LHCN-M2 (cell line): ENCODE measurements at places on chromosomes 7 and 10. TPM values are rescaled to one million over a fixed set of nuclear protein-coding genes. Genes with fewer than 3 reads are reported as not detected.

DNA sequence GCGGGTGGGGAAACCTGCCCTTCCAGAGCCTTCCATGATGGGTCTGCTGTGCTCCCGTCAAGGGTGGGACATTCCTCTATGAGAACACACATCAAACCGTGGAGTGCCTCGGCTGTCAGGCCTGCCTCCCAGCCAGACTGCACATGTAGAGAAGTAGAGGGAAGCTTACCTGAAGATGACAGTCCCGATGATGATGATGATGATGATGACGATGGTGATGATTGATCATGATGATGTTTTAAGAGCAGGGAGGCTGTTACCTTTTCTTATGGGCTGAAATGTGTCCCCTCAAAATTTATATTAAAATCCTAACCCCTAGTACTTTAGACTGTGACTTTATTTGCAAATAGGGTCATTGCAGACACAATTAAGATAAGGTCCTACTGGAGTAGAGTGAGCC lies 76.1 kb upstream of the ANLN start:
- no peak for DNase-seq

The ZNF22 gene
- total RNA-seq = 21.8 and 23.5 TPM in 2 replicates

The OPN1SW gene
- 1.7 and 2.1 TPM in 2 replicates for total RNA-seq

DNA sequence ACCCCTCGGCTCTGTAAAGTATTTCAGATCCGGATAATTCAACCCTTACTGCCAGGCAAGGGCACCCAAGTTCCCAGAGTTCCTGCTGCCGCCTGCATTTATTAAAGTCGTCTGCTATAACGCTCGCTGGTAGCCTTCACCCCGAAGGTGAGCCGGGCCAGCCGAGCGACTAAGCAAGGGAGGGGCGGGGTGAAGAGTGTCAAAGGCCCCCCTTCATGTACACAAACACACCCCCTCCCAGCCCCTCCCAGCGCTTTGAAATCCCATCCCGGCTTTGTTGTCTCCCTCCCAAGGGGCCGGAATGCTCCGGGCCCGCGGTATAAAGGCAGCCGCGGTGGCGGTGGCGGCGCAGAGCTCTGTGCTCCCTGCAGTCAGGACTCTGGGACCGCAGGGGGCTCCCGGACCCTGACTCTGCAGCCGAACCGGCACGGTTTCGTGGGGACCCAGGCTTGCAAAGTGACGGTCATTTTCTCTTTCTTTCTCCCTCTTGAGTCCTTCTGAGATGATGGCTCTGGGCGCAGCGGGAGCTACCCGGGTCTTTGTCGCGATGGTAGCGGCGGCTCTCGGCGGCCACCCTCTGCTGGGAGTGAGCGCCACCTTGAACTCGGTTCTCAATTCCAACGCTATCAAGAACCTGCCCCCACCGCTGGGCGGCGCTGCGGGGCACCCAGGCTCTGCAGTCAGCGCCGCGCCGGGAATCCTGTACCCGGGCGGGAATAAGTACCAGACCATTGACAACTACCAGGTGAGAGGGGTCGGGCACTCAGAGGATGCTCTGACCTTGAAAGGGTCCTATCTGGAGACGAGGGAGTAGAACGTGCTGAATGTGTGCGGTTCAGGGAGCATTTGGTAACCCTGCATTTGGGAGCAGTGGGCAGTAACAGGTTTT lies at the start of gene DKK1:
Gene DKK1 (plus strand): TSS at position 349 of the 889 bp plus-strand sequence. CDS start 154 bp downstream, at position 503.
- peak; percentile 82 for DNase-seq

DNA sequence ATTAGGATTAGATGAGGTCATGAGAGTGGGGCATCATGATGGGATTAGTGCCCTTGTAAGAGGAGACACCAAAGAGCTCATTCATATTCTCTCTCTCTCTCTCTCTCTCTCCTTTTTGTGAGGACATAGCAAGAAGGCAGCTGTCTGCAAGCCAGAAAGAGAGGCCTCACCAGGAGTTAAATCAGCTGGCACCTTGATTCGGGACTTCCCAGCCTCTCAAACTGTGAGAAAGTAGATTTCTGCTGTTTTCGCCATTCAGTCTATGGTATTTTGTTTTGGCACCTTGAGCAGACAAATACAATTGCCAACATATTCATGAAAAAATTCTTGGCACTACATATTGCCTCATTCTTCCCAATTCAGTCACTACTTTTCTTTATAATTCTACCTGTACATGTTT lies 20.6 kb upstream of the ATAD1 start:
- no peak for DNase-seq

The BTBD16 gene
- total RNA-seq = not detected in 2 replicates

DNA sequence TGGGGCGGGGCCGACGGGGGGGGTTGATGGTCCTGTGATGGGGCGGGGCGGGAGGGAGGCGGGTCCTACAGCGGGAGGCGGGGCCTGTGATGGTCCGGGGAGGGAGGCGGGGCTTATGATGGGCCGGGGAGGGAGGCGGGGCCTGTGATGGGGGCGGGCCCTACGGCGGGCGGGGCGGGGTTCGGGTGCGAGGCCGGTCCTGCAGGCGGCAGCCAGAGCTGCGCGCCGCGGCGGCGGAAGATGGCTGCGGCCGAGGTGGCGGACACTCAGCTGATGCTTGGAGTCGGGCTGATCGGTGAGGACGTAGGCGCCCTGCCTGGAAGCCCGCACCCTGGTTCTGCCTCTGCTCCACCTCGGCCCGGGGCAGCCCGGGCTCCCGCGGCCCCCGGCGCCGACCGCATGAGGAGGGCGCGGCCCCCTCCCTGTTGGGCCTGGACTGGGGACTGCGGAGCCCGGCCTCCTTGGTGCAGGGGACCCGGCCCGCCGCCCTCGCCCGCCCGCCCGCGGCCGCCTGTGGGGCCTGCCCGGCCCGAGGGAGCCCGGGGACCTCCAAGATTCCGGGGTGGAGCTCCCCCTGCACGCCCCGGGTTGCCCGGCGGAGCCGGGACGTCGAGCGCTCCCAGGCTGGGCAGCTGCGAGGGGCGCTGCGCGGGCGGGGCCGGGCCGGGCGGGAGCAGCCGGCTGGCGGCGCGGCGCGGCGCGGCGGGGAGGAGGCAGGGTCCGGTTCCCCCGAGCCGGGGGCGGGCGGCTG lies at the start of gene DENND10:
Gene DENND10 (plus strand): TSS at position 211 of the 751 bp plus-strand sequence. CDS start 30 bp downstream, at position 241.
- peak; percentile 60 for DNase-seq
